ENCODE measurements at places on chromosomes 1 and 21.

DNA sequence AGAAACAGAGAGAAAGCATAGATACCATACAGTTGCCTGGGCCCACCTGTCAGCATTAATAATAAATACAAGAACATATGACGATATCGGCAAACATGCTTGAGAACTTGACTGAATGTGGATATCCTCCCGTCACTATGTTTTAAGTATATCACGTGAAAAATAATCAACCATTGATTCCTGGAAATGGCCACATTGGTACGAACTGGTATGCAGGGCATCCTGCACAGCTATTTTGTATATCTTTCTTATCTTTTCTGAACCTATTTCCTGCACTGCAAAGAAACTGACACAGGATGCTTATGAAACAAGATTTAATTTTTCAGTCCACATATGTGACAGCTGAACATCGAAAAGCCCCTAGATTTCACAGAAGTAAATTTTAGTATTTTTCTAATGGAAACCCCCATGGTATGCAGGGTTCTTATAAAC, 22.8 kb upstream of the RGS1 start:
- no peak for DNase-seq

DNA sequence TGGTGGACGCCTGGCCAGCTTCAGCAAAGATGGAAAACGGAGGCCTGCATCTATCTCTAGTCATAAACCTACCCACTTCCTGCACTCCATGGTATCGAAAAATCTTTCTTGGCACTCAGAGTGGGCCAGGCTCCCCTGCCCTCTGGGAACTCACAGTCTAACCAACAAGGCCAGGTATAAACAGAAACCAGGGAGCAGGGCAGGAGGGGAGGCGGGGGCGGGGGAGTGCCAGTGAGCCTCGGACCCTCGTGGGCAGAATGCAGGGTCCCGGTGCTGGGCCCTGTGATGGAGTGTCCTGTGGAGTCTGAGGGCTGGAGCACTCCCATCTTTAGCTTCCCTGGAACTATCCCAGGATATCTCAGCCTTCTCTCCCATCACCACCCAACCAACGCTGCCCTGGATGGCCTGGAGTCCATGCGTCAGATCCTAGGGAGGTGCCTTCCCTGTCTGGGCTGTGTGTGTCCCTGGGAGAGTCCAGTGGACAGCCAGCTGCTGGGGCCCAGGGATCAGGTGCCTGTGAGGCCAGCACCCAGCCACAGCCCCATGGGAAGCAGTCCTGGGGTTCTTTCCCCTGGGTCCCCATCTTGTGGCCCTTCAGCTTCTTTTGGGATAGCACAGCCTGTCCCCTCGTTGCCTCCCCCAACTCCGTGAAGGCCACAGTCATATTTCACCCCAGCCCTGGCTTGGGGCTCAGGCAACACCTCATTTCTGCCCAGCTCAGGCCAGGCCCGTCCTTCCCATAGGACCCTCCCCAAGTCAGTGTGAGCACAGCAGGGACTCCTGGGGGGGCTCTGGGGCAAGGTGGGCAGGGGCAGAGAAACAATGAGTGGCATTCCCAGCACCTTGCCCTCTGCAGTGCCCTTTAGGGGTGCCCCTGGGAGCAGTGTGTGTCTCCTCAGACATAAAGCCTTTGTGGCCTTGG, 1.1 kb upstream of the EPS8L3 start:
- no peak for DNase-seq

DNA sequence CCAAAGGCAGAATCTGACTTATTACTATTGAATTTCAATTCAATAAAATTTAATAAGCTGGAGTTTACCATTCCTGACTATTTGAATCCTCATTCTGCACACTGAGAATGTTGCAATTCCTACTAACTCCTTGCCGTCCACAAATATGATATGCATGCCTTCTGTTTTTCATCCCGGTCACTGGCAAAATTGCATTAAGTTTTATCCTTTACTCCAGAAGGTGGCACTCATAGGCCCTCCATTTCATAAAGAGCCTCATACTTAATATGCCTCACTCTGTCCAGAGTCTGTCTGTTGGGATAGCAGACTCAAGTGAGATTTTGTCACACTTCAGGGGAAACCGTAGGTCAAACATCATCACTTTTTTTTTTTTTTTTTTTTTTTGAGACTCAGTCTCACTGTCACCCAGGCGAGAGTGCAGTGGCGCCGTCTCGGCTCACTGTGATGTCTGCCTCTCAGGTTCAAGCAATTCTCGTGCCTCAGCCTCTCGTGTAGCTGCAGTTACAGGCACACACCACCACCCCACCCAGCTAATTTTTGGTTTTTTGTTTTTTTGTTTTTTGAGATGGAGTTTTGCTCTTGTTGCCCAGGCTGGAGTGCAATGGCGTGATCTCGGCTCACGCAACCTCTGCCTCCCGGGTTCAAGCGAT, 27.3 kb downstream of the F11R start:
- peak; percentile 20 for DNase-seq

GRCh38 chr1:207672522-207673130, 27.7 kb downstream of the CR1L start:
- DNase-seq, result peak; percentile 18
